Iris pigment epithelial cell (primary cell): ENCODE measurements at places on chromosomes 3 and 15.

GRCh38 chr3:126339466-126339865, 17.7 kb downstream of the KLF15 start:
- DNase-seq, result no peak

- no peak for DNase-seq
Measured at GRCh38 chr3:172704001-172704400, 6.9 kb downstream of the NCEH1 start.

DNA sequence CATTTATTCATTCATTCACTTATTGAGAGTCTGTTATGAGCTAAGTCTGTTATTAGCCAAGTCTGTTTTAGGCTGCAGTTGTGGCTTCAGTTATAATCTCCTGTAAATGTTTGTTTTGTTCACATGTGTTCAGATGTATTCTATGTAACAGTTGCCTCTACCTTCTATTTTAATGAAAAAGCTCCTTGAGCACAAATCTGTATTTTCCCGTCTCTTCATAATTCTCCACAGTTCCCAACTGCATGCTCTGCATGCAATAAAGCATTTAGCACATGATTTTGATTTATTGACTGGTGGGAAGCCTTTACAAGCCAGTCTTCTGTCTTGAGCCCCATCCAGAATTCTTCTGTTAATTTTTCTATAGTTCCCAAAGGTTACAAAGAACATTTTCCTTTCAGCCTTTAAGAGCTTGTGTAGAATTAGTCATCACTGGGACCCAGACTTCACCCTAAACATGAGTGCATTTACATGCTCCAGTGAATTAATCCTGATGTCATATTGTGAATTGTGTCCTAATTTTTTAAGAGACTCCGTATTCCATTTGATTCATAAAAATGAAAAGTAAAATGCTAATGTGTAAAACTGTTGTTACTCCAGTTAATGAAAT, 122.3 kb upstream of the NR2E3 start:
- DNase-seq, result peak; percentile 88

DNA sequence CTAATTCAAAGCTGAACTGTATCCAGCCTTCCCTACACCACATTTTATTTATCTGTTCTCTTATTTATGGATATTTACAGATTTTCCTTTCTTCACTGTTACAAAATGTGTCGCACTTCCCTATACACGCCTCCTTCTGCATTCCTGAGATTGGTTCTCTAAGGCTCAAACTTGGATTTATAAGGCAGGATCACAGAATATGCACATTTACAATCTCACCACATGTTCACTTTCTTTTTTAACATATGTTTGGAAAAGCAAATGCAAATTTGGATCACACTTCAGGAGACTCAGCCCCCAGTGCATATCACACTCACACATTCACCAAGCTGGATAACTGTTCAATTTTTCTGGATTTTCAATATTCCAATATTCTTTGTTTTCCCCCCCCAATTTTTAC, 31.8 kb upstream of the ARHGEF3 start:
- no peak for DNase-seq

DNA sequence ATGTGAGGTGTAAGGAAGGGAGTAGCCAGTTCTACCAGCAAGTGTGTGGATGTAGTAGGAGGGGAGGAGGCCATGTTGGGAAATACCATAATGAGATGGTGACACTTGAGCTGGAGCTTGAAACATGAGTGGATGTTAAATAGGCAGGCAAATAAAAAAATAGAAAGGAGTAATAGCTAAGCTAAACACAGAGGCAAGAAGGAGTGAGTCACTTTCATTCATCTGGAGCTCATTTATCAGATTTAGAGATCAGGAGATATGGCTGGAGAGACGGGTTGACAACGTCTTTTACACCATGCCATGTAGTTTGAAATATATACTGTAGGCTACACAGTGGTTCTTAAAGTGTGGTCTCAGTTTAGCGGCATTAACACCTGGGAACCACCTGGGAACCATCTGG, 390.5 kb downstream of the DIPK2A start:
- peak; percentile 57 for DNase-seq

- DNase-seq, result no peak
Measured at GRCh38 chr3:152505926-152506325, 237.2 kb downstream of the MBNL1 start.

GRCh38 chr3:56025326-56025725, 442.9 kb downstream of the ERC2 start:
- DNase-seq, result no peak

GRCh38 chr3:48848816-48849515, 1.3 kb upstream of the PRKAR2A start:
- no peak for DNase-seq

DNA sequence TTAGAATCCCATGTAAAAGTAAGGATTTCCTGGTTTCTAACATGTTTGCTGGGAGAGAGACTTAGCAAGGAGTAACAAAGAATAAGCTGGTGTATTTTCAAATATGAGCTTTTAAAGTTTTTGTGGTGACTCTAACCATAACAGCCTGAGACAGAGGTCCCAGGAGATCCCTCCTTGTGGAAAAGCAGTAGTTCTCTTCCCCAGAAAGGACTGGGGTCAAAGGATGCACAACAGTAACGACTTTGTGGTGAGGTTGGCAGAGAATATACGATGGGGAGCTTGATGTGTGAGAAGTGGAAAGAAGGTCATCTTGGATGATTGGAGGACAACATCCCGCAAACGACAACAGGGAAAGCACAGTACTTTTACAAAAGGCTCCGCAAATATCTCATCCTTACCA, 38.2 kb downstream of the ABHD5 start:
- DNase-seq, result no peak

DNA sequence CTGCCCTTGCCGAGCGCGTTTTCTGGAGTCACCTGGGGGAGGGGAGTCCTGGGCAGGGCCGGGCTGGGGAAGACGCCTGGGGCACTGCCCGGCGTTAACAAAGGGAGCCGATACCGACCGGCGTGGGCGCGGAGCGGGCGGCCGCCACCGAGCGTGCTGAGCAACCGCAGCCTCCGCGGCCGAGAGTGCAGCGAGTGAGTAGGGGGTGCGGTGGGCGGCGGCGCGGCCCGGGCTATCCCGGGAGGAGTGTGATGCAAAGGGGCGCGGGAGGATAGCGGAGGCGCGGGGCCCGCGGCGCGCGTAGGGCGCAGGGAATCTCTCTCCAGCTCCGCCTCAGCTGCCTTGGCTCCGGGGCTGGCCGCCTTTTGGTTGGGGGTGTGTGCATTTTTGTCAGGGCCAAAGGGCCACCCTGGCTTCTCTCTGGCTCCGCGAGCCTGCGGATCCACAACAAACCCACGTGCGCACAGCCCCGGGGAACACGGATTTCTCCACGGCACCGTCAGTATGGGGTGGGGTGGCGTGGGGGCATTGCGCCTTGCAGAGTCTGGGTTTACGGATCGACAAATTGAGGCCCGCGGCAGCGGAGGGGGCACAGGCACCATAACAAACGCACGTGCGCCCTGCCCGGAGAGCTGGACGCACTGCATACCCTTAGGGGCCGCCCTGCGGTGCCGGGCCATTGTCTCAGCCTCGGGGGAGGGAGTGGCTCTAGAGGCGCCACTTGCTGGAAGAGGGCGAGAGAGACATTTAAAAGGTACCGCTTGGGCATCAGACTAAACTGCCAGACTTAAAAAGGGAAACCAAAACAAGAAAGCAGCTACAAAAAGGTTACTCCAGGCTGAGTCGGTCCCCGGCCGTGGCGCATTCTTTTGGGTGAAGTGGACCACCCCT, 560 bp downstream of the ST6GAL1 start:
- DNase-seq, result peak; percentile 40

DNA sequence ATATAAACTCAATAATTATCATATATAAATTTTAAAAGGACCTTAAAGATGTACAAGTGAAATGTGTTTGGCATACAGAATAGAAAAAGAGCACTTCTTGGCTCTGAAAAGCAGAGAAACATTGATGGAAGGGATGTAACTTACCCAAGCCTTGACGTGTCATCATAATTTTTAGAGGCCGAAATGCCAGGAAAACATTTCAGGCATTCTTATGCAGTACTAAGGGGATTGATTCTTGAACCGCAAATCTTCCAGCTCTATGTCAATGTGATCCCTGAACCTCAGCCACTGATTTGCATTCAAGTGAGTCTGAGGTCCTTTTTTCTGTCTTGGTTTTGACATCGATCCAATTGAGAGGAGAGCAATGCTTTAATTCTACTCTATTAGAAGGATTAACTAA, 97.8 kb downstream of the CLDN1 start:
- DNase-seq, result peak; percentile 18

- no peak for DNase-seq
Measured at GRCh38 chr3:112585782-112586181, 23.9 kb downstream of the SLC35A5 start.

DNA sequence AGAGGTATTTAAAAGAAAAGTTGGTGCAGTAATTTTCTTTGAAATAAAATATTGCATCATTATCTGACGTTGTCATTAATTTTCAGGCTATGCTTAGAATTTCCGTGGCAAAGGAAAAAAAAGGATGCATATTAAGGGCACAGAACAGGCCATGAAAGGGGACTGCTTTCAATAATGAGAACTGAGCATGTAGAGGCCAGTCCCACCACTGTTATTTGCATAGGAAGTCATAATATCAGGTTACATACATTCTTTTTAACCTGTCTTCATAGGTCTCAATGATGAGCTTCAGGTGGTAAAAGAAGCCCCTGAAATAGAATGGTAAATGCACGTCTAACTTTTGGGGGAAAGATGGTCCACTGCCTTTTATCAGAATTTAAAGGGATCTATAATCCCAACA, 272.1 kb upstream of the ALCAM start:
- DNase-seq, result no peak

GRCh38 chr3:56682462-56683121, 473 bp downstream of the TASOR start:
- DNase-seq, result peak; percentile 82

DNA sequence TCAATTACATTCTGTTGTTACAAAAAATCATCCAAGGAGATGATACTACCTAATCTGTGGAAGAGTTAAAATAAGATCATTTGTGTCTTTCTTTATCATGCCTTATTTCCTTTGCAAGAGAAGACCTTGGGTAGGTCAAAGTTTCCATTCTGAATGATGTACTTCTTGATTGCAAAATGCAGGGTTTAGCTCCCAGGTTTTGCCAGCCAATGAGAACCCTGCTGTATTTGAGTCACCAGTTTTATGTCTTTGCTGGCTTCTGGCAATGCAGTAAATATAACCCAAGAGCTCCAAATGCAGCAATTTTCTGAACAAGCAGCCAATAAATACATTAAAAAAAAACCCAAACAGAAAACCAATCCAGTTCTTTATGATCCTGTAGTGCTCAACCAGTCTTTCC, 204.9 kb downstream of the CADPS start:
- DNase-seq, result peak; percentile 29

DNA sequence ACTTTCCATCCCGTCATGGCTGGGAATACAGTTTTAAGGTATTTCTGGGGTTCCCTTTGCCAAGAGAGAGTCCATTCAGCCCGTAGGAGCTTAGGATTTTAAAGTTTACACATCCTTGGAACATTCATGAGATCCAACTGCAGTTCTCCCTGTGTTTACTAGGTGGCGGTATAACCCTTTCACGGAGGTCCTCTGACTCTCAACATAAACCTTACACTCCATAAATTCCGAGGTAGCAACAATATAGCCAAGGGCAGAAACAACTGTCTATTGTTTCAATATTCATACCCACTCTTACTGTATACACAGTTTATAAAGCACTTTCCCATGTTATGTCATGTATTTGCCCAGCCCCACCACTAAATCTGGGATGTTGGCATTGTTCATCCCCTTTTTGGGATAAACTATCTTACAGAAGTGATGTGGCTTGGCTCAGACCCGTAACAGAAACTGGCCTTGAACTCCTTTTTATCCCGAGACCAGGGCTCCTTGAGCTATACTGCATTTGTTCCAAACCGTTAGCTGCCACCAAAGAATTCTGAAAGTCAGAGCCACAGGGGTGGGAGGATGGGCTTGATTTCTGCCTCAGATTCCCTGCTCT, 69.2 kb upstream of the COL6A5 start:
- peak; percentile 59 for DNase-seq

- DNase-seq, result peak; percentile 99
Measured at GRCh38 chr3:139302084-139302800, 41.6 kb upstream of the MRPS22 start.

- peak; percentile 64 for DNase-seq
Measured at GRCh38 chr3:32401556-32402081, 10.0 kb downstream of the CMTM7 start.

DNA sequence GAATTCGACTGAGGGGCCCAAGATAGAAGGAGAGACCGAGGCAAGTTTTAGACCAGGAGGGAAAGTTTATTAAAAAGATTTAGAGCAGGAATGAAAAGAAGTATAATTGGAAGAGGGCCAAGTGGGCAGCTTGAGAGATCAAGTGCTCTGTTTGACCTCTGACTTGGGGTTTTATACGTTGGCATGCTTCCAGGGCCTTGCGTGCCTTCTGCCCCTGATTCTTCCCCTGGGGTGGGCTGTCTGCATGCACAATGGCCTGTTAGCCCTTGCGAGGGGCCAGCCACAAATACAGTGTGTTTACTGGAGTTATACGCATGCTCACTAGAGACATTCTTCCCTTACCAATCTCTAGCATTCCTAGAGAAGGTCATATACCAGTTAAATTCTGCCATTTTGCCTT, 70.7 kb upstream of the LARS2 start:
- no peak for DNase-seq

DNA sequence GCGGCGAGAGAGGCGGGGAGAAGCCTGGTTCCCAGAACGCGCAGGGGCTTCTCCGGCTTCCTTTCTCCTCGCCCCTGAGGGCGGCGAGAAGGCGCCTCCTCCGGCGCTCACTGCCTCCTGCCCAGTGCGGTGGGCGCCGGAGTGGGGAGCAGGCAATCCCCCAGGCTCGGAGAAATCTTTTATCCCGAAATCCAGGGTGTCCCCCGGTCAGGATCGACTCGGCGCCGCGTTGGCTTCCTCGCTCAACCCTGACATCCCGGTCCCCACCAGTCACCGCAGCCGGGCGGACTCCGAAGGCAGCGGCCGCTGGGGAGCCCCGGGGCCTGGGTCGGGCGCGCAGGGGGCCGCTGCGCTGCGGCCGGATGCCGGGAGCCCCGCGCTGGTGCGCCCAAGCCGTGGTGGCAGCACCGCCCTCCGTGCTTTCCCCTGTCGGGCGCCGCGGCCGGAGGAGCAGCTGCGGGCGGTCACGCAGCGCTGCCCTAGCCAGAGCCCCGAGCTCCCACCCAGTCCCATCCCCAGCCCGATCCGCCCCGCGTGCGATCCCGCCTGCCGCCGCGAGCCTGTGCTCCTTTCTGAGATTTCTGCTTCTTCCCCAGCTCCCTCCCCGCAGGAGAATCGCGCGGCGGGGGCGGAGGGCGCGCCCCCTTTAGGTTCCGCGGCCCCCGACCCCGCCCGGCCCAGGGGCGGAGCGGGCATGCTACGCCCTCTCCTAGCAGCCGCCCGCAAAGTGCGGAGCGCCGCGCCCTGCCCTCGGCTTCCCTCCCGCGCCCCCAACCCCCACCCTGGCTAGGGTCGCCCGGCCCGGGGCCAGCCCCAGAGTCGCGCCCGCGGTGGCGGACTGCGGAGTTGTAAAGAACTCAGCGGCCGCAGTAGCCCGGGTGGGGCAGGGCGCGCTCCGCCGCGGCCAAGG, 683 bp upstream of the CACNA2D3 start:
- DNase-seq, result no peak
